ENCODE measurements at places on chromosomes 12 and 14.

DNA sequence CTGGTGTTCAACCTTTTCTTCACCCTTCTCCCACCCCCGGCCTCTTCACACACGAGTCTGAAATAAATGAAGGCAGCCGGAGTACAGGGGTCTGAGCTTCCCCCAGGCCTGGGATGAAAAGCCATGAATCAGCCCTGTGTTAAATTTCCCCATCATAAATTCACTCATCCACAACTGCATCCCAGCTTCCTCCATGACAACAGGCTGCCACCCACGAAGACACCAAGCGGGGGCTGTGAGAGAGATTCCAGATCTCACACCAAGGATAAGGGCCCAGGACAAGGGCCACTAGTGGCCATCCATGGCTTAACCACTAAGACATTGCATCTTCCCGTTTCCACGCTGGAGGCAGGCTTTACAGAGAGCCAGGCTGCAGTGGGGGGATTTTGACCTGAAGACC lies 93.9 kb upstream of the NCOR2 start:
- DNase-seq: no peak

GRCh38 chr12:32273063-32273522 lies 126.3 kb upstream of the FGD4 start:
- DNase-seq: no peak

GRCh38 chr12:6316921-6317692 lies 6.6 kb downstream of the PLEKHG6 start:
- DNase-seq: no peak

- DNase-seq: no peak
Measured at GRCh38 chr12:51390457-51390856, 749 bp downstream of the GALNT6 start.

GRCh38 chr14:51545396-51545795 lies 106.3 kb upstream of the FRMD6 start:
- no peak for DNase-seq

- no peak for DNase-seq
Measured at GRCh38 chr12:123530668-123531067, 2.9 kb downstream of the RILPL1 start.

DNA sequence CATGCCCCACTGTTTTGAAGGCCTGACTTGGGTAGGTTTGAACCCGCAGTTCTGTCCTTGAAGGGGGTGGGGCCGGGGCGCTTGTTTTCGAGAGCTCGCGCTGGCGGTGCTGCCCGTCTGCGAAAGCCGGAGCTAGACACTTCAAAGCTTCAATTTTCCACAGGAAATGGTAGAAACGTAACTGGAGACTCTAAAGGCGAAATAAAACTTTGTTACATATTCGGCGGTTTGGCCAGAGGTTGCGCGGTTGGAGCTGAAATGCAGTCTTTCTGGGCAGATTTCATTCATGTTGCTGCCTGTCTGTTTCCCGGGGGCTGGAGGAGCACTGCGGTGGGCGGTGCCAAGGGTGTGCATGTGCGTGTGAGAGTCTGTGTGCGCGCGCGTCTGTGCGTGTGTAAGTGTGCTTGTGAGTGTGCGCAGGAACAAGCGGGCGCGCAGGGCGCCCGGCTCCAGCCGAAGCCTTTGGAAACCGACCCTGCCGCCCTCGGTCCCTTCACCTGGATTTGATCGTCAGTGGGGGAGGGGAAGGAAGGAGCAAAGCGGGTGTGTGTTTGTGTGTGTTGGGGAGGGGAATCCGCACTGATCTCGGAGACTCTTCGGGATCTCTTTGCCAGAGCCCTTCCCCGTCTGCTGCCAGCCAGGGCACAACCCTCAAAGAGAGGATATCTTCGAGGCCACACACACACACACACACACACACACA lies 227.7 kb upstream of the CRY1 start:
- peak; percentile 28 for DNase-seq

All from NCI-H1417 treated with DMSO at 0.1 percent for 48 hours (cell line).